ENCODE measurements at places on chromosomes 5 and 9. TPM values are rescaled to one million over a fixed set of nuclear protein-coding genes. Genes with fewer than 3 reads are reported as not detected.

GRCh38 chr5:73442231-73442811 is 6.3 kb downstream of the FOXD1 start:
- DNase-seq = no peak

DNA sequence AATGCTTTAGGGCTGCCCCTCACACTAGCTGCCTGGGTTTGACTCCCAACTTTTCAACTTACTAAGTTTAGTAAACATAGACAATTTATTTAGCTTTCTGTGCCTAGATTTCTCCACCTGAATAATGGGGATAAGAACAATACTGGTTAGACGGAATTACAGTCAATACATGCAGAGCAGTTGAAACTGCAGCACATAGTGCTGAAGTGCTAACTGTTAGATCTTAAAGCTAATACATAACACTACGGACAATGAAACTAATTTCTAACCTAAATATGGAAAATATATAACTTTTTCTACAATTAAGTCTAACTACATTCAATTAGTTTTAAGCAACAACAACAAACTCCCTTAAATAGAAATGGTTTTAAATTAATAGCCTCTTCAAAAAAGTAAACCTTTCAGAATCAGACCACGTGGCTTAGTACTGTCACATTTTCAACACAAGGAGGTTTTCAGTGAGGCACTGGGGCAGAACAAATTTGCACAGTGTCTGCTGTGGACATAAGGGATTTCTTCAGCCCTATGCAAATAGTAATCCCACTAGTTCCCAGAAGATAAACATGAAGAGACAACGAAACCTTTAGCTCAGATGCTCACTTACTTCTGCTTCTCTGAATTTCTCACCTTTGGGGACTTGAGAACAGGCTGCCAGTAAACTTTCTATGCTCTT is 293.4 kb downstream of the EDIL3 start:
- DNase-seq = no peak

DNA sequence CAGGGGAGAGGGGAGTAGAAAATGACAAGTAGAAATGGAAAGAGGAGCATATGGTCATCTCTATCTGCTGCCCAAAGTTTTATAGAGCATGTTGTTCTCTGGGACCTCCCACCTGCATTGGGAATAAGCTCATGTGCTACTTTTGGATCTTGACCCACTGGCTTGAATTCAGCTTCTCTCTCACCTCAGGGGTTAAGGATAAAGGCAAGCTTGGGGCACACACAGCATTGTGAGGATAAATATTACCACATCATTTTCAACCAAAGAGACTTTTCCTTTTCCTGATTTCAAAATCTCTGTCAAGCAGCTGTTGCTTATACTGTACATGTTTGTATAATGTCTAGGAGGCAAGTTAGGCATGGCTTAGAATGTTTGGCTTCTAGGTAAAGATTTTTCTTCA is 16.6 kb downstream of the ATP10B start:
- no peak for DNase-seq

GRCh38 chr9:98678244-98678842 is 30.4 kb downstream of the GABBR2 start:
- no peak for DNase-seq

DNA sequence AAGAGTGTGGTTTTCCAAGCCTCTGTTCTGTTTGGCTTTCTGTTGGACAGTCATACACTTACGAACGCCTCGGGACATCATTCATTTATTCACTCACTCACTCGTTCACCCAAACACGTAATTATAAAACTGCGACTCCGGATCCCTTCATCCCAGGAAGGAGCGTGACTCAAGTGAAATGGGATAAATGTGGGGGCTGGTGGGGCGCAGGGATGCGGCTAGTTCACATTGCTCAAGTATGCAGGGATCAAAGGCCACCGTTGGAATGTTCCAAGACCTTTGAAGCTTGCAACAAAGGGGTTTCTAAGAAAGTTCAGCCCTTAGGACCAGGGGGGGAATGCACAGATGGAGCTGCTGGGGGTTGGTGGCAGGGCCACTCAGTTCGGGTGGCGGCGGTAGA is 64.2 kb downstream of the CFAP77 start:
- no peak for DNase-seq

DNA sequence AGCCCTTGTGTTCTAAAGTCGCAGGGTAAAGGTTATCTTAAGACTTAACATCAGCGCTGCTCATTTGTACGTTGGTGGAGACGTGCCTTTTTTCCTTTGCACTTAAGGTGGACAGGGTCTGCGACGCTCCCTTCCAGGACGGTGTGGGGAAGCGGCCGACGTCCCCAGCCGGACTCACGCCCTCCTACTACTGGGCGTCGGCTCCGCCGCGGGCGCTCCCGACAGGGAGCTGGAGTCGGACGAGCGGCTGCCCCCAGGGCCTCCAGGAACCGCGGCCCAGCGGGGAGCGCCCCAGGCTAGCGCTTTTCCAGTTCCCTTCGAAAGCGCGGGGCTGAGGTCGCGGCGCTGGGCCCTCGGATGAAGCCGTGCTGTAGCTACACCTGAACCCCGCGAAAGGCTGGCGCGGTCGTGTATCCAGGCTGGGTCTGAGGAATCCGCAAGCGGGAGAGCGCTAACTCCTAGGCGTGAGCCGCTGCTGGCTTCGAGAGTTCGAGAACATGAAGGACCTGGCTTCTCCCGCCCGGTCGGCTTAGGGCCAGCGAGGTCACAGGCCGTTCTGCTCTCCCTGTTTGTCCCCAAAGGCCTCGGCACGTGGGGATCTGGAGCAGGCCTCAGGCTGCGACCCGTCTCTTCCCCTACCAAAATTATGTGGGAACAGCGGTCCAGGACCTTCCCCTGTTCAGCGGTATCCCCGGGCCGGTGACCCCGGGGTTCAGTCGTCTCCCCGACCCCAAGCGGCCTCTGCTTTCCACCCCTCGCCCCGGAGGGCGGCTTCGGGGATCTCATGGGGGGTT is 3.8 kb upstream of the DMRT3 start:
- DNase-seq = no peak

DNA sequence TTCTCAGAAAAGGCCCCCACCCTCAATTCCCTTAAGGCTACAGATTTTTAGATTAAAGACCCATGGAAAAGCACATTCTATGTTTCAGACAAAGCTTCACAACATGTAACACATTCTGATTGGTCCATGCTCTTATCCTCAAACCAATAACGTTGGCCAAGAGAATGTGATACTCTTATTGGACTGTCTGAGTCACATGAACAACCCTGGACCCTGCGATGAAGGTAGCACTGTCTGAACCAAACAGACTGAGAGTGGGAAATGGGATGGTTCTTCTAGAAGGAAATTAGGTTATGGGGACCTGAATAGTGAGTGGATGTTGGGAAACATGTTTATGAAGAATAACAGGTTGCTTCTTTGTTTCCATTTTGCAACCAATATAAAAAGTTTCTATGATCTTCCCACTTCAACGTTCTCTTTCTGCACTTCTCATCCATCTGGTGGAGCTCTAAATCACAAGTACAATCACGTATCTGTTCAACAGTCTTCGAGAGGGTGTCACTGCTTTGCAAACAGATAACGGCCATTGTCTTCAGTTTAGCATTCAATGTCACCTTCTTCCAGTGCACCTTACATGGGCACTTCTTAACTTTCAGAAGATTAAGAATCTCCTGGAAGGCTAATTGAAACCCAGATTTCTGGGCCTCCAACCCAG is 81.6 kb downstream of the PTCH1 start:
- DNase-seq = no peak

The CENPK gene
- total RNA-seq = 54.9 TPM

The GARIN3 gene
- not detected for total RNA-seq

The LSM11 gene
- total RNA-seq = 10.4 TPM

The FBP2 gene
- total RNA-seq = not detected

The FGD3 gene
- not detected for total RNA-seq

Measured in SJSA1 (cell line).